Umbilical cord (tissue), 2 donors: ENCODE measurements at places on chromosomes 7 and 10. TPM values are rescaled to one million over a fixed set of nuclear protein-coding genes. Genes with fewer than 3 reads are reported as not detected.

- no peak for DNase-seq
Measured at GRCh38 chr7:40239755-40240303, 105.0 kb downstream of the SUGCT start.

- peak; percentile 94 for DNase-seq
Measured at GRCh38 chr7:80284855-80285254, 150.2 kb downstream of the GNAI1 start.

DNA sequence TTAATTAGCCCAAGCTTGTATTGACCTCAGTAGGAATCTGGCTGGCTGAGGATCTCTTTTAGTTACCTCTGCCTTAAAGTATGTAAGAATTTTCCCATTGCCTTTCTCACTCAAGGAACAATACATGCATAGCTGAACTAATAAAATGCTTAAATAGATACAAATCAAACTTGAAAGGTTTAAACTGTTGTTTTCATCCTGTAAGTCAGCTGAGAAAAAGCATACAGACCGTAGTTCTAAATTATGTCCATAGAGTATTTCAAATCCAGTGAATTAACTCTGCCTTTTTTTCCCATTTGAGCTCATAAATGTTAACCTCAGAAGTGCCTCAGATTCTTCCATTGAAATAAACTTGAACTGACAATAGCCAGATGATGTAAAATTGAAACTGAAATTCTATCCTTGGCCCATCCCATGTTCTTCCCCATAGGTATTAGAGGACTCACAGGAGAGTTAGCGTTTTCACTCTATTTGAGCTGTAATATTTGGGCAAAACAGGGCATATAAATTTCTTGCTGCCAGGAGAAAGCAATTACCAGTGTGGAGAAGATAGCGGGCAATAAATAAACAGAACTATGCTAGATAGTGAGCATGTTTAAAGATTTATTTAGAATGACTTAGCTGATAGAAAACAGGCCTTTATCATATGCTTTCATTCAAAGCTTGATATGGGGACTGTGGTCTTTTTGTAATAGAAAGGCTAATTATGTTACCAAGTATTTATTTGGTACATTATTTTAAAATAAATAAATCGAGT lies 163.7 kb downstream of the WNT2 start:
- peak; percentile 83 for DNase-seq

GRCh38 chr10:80971461-80971860 lies 433.8 kb downstream of the SH2D4B start:
- DNase-seq: no peak

- no peak for DNase-seq
Measured at GRCh38 chr10:123558651-123559050, 107.5 kb upstream of the GPR26 start.

DNA sequence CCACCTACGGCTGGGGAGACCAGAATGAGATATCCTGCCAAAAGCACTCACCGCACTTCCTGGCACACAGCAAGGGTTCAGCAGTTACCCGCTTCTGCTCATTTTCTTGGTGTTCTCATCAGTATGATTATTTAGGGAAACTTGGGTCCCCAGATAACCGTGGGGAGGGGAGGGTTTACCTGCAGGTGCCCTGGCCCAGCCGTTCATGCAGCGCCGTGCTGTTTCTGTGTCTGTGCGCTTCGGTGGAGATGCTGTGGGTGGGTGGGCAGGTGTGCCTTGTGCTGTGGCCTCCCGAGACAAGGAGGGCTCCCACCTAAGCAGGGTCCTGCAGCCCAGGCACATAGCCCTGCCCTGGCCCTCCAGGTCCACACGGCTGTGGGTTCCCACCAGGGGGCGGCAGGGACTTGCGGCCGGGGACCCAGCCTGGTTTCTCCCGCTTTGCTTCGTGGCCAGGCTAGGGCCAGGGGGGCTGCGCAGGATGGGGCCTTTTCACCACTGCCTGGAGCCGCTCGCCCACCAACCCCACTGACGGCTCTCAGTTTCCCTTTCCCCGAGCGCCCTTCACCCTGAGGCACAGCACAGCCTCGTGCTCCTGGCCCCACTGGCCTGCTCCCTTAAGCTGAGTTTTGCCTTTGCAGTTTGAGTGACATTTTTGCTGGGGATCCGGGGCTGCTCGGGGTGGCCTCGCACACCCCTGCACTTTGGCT lies 78.5 kb downstream of the LHPP start:
- peak; percentile 52 for DNase-seq

The PHKG1 gene
- total RNA-seq: 2.4 TPM

The VSTM4 gene
- total RNA-seq: 8.4 TPM

GRCh38 chr7:151135525-151135845 lies 32.0 kb downstream of the GBX1 start:
- no peak for DNase-seq

The CREB5 gene
- 17.8 TPM for total RNA-seq

GRCh38 chr7:47801423-47801822 lies 146.8 kb downstream of the PKD1L1 start:
- no peak for DNase-seq

DNA sequence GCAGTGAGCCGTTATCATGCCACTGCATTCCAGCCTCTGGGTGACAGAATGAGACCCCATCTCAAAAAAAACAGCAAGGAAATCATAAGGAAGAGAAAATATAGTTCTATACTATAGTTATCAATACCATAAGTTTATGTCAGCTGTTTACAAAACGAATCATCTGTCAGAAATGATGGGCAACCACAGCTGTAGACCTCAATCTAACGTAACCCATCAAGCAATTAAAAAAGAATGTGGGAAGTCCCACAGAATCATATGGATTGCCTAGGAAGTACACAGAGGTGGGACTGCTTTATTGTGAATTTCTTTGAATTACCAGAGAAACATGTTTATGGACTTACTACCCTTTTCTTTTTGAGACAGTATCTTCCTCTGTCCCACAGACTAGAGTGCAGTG lies 6.9 kb downstream of the NRBF2 start:
- DNase-seq: no peak

DNA sequence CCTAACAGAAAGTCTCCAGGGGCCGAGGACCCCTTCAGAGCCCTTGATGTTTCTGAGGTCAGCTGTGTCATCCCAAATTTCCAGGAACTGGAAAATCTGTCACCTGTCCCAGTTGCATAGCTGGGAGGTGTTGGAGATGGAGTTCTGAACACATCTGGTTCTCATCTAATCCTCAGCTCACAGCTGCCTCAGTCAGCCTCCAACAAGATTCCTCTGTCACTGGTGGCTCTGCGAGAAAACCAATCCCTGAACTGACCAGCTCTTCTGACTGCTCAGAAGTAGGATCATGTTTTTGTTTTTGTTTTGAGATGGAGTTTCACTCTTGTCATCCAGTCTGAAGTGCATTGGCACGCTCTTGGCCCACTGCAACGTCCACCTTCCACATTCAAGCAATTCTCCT lies 37.6 kb upstream of the MYL10 start:
- no peak for DNase-seq

DNA sequence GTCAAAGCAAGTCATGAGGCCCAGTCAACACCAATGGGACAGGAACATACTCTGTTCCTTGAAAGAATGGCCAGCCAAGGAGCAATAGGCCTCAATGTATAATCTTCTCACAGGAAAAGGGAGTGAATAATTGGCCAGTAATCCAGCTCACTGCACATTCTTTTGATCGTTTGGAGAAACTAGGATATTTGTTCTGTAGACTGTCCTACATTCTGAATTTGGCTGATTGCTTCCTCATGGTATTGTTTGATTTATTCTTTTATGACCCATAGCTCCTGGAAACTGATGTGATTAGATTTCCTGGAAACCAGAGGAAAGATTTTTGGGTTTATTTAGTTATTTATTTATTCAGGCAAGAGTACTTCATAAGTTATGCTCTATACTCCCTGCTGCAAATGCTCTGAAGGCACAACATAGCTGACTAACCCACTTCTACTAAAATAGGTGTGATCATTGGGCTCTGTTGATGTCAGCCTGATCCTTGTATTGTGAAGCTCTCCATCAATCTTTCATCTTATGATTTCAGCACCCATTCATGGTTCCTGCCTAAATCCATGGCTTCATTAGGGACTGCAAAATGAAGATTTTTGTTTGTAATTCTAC lies 745.2 kb downstream of the SUGCT start:
- no peak for DNase-seq

- no peak for DNase-seq
Measured at GRCh38 chr10:86261941-86262687, 104.5 kb downstream of the GRID1 start.

The CLDN4 gene
- 17.6 TPM for total RNA-seq

- peak; percentile 85 for DNase-seq
Measured at GRCh38 chr10:77428691-77429395, 208.8 kb downstream of the KCNMA1 start.

The AGR2 gene
- 18.3 TPM for total RNA-seq

The TMEM236 gene
- 1.2 TPM for total RNA-seq

The GPNMB gene
- total RNA-seq: 77.5 TPM

DNA sequence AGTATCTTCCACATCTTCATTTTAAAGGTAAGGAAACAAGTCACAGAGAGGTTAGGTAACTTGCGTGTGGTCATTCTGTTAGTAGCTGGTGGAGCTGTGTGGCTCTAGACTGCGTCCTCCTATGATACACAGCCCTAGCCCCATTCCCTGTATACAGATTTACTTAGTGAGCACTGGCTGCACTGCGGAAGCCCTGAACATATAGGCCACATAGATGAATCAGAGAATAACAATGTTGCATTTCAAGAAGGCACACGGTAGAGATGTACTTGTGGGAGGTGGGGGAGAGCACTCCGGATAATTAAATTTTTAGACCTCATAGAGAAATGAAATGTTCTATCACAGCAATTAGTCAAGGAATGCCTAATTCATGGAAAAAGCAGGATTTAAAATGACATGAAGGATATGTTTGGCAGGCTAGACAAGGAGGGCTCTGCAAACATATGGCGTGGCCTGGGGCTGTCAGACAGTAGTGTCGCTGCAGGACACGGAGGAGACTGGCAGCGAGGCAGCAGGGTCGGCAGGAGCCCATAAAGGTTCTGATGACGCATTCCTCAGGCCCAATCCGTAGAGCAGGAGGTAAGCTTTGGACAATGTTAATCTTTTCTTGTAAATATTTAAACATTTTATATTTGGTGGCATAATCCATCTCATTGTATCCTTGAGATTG lies 29.5 kb downstream of the RAB11FIP2 start:
- DNase-seq: no peak

DNA sequence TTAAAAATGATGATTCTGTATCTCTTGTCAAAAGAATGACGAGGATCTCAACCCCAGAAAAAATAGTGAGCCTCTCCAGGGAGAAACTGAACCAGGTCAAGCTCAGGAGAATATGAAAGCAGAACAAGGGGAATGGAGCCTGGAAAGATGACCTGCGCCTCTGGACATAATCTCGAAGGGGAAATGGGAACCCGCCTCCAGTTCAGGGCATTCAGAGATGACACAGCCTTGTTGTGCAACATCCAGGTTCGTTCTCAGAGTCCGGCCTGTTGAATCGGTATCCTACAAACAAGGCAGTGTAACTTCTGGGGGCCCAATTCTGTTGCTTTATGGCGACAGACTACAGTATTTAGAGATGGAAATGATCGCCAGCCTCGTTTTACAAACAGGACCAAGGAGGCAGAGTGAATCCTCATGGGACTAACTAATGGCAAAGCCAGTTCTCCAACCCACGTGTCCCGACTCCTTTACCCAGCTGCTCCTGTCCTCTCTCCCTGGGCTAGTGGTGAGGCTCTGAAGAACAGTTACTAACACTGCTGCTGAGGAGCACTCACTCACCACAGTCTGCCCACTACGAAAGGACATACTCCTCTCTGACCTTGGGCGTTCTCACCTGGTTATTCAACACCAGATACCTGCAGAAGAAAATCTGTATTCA lies 67.6 kb downstream of the JAZF1 start:
- peak; percentile 47 for DNase-seq

- no peak for DNase-seq
Measured at GRCh38 chr7:109834851-109835250, 1256.1 kb upstream of the LRRN3 start.

DNA sequence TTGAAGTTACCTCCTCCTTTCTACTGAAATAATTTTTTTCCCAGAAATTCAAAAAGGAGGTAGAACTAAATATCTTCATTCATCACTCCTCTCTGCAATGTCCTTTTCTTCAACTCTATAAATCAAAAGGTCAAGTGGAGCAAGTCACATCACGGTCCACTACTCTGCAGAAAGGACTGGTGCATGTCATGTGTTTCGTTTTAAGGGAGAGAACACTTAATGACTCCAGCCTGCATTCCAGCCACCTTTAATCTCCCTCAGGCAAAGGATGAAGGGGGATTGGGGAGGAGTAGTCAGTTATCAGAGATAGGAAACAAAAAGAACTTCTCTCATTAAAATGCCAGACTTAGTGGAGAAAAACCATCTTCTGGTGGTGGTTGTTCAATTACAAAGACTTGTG lies 78.9 kb downstream of the ANK3 start:
- peak; percentile 55 for DNase-seq

DNA sequence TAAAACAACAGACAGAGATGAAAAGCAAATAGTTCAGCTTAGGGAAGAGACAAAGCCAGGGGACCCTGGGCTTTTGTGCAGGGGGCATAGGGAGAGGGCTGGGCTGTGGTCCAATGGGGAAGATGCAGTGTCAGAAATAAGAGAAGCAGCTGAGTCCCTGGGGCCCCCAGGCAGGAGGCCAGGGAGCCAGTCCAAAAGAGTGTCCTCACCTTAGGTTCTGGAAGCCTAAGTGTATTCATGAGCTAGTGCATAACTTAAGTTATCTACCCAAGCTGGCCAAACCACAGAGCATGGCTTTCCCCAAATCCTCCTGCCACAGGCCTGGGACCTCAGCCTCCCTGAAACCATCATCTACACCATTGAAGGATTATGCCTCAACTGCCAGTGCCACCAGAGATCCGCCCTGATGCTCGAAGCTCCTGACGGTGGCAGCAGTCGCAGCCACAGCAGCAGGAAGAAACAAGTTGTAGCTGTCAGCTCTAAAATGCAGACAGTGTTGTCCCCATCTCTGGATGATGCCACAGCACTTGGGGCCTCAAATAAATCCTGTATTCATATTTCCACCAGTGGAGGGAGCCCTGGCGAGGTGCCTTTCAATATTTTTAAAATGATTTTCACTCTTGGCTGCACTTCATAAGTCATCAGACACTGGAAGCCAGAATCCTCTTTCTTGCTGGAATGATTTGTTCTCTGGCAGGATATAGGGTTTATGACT lies 574.6 kb downstream of the GRID1 start:
- peak; percentile 89 for DNase-seq

The CPA2 gene
- 1.9 TPM for total RNA-seq

GRCh38 chr10:16674147-16674703 lies 143.0 kb downstream of the RSU1 start:
- DNase-seq: no peak
